ENCODE measurements at places on chromosomes 16 and 17.

GRCh38 chr17:47298712-47299111, 25.0 kb upstream of the EFCAB13 start:
- no peak for DNase-seq

DNA sequence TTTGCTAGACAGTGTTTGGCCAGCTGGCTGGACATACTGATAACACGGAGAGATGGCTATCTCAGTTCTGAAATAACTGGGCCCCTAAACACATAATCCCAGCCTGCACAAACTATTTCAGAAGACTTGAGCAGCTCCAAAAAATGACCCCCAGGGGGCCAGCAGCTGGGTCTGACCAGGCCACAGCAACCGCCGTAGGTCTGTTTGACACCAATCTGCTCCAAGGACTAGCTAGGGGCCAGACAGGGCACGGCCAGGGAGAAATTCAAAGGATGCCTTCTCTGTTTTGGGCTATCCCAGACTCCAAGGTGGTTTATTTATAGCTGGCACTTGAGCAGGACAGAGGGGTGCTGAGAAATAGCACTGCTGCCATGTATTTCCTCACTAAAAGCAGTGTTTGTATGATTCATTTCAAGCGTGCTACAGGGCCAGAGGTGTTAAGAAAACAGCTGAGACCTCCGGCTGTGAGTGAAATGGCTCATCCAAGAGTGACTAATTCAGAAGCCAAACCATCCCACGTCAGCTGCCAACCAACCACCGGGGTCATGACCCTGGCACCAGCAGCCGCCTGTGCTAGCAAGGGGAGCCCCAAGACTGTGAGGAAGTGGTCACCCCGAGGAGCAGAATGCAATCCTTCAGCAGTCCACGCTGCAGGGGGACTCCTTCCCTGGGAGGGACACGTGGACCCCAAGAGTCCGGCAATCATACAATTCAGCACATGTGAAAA, 5.7 kb downstream of the GGA2 start:
- peak; percentile 79 for DNase-seq

DNA sequence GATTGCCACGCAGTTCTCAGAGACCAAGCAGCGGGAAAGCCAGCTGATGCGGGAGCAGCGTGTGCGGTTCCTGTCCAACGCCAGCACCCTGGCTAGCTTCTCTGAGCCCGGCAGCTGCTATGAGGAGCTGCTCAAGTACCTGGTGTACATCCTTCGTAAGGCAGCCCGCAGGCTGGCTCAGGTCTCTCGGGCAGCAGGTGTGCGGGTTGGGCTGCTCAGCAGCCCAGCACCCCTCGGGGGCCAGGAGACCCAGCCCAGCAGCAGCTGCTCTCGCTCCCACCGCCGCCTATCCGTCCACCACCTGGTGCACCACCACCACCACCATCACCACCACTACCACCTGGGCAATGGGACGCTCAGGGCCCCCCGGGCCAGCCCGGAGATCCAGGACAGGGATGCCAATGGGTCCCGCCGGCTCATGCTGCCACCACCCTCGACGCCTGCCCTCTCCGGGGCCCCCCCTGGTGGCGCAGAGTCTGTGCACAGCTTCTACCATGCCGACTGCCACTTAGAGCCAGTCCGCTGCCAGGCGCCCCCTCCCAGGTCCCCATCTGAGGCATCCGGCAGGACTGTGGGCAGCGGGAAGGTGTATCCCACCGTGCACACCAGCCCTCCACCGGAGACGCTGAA, 15.2 kb downstream of the CACNA1G start:
- DNase-seq: no peak

DNA sequence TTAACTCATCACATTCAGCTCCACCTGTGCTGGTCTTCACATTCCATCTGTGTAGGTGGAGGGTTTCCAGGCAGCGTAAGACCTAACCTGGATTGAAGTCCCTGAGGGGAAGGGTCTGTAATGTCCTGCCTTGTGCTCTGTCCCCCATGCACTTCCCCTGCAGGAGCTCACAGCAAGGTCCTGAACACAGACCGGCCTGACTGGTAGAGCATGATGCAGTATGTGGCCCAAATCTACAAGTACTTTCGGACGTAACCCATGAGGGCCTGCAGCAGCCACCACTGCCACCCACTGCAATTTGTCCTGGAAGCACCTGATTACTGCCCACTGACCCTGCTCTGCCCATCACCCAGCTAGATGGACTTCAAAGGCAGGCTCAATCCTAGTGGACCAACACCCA, 36.6 kb upstream of the ADORA2B start:
- no peak for DNase-seq

GRCh38 chr17:59513934-59514841, 51.2 kb upstream of the DHX40 start:
- no peak for DNase-seq

- DNase-seq: no peak
Observed at GRCh38 chr17:77852731-77853130, 105.8 kb upstream of the TNRC6C start.

GRCh38 chr17:41483991-41484826, 3.3 kb upstream of the KRT35 start:
- no peak for DNase-seq

GRCh38 chr16:77143364-77143763, 47.6 kb upstream of the MON1B start:
- no peak for DNase-seq

DNA sequence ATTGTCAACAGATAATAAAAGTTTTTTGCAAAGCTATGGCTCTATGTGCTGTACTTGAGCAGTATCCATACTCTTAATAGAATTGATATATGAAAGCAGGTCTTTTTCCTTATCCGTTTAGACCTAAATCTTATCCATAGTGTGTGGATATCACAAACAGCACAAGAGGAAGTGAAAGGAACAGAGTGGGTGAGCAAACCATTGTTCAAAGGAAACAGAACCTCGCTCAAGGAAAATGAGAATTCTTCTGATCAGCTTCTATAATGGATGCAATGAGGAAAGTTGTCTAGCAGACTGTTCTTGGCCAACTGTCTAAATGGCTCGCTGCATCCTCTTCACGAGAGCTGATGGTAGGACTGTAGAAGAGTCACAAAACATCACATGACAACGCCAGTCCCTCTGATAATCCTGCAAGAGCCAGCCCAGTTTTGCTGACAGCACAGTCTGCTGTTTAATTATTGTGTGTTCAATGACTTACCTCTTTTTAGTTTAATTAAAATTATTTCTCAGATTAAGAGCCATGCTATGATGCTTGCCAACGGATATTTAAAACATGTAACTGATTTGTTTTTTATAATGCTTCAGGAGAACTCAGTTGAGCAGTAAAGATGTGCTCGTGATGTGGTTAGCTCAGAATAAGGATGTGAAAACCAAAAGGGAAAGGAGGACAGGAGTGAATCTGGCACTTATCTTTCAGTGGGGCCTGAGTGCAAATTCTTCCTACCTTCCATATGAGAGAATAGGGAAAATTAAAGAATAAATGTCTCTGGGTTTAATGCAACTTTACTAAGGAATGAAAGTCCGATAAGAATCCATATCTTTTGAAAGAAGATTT, 38.5 kb downstream of the WWOX start:
- DNase-seq: no peak

All from activated T-cell treated with anti-CD3 and anti-CD28 coated beads for 48 hours (primary cell).